SJSA1 (cell line): ENCODE measurements at places on chromosomes 5 and 9.

GRCh38 chr5:1888541-1889251 lies 6.0 kb upstream of the IRX4 start:
- DNase-seq = no peak

DNA sequence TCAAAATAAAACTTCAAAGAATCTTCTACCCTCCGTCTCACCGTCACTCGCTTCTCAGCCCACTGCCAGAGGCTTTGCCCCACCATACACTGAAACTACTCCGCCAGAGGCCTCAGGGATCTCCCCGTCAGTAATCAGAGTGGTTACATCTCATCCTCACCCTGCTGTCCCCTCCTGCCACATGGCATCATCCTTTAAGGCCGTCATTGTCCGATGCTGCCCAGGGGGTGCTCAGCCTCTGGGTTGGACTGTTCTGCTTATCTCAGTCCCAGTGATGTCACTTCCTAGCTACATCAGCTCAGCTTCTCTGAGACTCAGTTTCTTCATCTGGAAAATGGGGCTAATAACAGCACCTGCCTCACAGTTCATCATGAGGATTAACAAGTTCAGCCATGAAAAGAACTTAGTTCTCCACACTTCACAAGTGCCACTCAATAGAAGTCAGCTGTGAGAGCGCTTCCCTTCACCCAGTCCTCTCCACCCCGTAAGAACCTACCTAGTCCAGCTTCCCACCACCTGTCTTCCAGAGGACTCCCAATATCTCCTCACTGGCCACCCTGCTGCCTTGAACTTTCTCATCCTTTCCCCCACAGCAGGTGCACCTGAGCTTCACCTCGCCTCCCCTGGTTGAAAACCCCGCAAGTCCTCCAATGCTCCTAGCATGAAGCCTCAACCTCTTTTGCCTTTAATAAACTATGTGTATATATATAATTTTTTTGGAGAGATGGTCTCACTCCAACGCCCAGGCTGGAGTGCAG lies 2.8 kb upstream of the IL3 start:
- DNase-seq = no peak

DNA sequence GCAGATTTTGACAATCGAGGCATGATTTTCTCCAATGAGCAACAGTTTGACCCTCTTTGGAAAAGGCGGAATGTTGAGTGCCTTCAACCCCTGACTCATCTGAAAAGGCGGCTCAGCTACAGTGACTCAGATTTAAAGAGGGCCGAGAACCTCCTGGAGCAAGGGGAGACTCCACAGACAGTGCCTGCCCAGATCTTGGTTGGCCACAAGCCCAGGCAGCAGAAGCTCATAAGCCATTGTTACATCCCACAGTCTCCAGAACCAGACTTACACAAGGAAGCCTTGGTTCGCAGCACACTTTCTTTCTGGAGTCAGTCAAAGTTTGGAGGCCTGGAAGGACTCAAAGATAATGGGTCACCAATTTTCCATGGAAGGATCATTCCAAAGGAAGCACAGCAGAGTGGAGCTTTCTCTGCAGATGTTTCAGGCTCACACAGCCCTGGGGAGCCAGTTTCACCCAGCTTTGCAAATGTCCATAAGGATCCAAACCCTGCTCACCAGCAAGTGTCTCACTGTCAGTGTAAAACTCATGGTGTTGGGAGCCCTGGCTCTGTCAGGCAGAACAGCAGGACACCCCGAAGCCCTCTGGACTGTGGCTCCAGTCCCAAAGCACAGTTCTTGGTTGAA lies 13.6 kb downstream of the PTPDC1 start:
- peak; percentile 46 for DNase-seq

GRCh38 chr5:163564321-163564938 lies 59.0 kb downstream of the MAT2B start:
- peak; percentile 57 for DNase-seq

- DNase-seq = no peak
Observed at GRCh38 chr9:94577571-94577970, 16.1 kb downstream of the FBP2 start.

DNA sequence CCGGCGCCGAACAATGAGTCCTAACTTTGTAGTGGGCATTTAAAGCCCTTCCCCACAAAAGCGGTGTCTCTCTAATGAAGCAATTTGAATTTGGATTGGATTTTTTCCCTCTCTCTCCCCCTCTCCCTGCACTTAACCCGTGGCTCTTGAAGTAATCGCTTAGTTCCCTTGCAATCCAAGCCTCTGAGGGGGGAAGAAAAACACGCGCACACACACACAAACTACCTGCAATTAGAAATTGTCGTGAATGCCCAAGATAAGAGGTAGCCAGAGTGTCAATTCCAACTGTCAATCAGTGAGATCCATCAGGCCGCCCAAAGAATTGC lies 1.2 kb downstream of the LHX6 start:
- DNase-seq = no peak

DNA sequence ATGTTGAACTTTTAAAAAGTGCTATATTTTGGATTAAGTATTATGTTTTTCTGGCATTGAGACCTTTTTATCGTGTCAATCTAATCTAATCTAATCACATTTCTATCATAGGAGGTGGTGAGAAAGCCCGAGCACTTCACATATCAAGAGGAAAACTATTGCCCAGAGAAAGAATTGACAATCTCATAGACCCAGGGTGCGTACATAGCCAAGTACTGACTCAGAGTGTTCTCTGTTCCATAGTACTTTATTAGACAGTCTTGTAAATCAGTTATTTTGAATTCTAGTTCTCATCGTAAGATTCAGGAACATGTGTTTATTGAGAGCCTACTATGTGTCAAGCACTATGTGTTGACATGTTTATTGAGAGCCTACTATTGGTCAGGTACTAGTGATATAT lies 9.0 kb downstream of the MCCC2 start:
- DNase-seq = no peak

GRCh38 chr9:126474206-126474765 lies 139.4 kb upstream of the LMX1B start:
- DNase-seq = no peak

GRCh38 chr9:95148208-95148520 lies 169.3 kb downstream of the FANCC start:
- no peak for DNase-seq

DNA sequence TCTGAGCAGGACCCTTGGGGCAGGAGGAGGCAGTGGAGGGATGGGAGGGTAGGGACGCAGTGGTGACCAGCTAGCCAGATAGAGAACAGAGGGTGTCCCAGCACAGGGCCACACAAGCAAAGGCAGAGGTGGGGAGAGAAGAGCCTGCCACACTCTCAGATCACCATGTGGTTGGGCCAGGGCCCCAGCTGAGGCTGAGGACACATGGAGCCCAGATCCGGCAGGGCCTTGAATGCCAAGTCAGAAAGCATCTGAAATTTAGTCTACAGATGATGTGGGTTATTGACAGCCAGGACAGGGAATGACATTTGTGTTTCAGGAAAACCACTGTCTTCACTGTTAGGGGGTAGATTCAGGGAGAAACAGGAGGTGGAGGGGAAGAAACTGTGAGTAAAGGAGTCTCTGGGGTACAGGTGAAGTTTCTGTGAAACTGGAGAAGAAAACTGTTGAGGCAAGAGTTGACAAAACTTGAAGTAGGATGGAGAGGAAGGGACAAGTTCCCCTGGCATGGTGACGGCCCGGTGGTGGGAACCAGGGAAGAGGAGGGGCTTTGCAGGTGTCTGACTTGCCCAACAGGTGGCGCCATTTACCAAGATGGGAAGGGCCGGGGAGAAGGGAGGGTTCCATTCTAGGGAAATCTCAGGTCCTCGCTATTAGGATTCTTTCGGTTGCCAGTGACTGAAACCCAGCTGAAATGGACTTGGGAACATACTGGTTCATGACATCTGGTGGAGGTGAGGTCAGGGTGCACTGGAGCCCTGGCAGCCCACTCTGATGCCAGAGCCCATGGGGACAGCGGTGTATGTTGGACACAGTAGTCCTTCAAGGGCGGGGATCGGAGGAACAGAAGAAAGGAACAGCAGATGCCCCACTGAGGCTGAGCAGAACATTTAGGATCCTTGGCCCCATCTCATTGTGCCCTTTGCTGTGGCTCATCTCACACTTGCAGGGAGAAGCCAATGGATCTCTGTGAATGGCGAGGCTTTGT lies 100.1 kb downstream of the KCNIP1 start:
- DNase-seq = peak; percentile 80

DNA sequence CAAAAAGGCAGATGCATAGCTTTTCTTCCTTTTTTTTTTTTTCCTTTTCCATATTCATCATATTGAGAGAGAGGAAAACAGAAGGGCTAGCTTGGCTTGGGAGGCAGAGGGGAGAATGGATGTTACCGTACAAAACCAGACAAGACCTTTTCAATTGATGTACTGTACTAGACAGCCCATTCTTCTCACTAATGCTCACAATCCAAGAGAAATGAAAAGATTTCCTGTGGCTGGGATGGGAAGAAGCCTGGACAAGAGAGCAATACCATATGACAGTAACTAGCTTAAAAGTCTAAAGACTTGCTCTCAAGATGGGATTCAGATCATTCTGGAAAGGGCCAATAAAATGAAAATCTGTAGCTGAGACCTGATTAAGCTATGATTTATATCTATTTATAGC lies 3.4 kb downstream of the CEMIP2 start:
- no peak for DNase-seq

DNA sequence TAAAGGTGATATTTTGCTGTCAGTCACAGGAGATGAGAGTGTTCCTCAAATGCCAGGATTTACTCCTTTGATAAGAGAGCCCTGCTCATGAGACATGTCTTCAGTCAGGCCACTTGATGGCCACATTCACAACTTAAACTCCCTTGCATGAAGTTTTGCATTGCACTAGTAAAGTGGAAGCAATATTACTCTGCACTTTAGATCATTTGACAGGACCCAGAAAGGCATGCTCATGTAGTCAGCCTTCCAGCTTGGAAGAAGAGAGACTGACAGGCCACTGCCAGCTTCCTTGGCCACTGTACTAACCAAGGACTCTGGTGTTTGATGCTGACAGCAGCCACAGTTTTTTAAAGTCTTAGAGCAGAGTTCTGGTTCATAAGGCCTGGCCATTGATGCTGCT lies 42.6 kb downstream of the NPR3 start:
- no peak for DNase-seq

GRCh38 chr9:79812507-79813257 lies 240.9 kb downstream of the TLE4 start:
- no peak for DNase-seq

DNA sequence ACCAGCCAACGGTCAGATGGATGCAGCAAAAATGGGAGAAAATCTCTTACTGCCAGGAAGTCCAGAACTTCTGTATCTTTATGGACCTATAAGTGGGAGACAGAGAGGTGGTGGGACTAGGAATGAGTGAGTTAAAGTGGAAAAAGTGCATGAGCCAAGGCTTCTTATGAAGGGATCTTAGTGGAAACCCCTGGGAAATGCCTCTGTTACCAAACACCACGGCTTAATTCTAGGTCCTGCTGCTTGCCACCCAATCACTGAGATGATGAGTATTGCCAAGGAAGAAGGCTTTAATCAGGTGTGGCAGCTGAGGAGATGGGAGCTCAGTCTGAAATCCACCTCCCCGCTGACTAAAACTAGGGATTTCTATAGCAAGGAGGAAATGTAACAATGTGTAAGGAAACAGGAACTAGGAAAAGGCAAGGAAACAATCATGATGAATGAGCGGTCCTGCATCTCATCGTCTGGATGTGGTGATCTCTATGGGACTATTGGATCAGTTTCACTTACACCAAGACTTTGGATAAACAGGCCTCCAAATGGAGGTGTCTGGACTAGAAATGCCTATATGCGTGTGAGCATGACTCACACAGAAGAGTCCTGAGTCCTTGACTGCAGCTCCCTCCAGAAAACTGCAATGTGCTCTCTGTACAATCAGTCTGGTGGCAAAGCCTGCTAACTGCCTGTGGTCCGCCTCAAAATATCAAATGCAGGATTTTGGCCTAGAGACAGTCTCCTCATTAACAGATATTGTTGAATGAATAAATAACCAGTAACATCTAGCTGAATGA lies 98.2 kb upstream of the PRR16 start:
- no peak for DNase-seq

- DNase-seq = no peak
Observed at GRCh38 chr5:35442885-35443639, 174.6 kb upstream of the SPEF2 start.

- no peak for DNase-seq
Observed at GRCh38 chr5:113807427-113807991, 294.0 kb downstream of the YTHDC2 start.

DNA sequence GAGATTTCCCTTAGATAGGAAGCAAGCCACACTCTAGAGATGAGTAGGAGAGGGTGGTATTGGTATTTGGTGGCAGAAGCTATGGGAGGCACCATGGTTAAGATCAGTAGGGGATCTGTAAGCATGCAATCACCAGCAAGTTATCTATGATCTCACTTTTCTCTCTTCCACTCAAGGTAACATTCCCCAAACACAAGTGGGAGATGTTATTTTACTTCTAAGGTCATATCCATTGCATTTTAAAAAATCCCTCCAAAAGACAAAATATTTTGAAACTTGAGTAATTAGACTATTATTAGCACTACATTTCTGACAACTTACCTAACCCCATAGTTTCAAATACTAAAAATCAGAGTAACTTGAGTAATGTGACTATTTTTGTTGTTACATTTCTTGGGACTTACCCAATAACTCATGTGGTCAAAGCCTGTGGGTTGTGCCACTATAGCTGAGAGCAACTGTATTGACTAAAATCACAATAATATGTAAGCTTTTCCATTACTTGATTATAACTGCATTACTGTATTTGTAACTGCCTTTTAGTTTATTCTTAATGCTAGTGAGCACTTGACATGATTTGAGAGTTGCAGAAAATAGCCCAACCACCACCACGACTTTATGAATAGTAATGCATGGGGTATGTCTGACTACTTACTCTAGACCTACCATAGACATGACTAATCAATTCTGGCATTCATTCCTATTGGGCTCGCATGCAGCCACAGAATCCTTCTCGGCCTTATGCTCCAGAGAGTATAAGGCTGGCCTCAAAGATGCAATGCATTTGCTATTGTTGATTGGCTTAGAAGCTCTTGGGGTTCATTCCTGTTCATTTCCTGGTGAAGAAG lies 264.7 kb downstream of the TRIM32 start:
- peak; percentile 47 for DNase-seq

DNA sequence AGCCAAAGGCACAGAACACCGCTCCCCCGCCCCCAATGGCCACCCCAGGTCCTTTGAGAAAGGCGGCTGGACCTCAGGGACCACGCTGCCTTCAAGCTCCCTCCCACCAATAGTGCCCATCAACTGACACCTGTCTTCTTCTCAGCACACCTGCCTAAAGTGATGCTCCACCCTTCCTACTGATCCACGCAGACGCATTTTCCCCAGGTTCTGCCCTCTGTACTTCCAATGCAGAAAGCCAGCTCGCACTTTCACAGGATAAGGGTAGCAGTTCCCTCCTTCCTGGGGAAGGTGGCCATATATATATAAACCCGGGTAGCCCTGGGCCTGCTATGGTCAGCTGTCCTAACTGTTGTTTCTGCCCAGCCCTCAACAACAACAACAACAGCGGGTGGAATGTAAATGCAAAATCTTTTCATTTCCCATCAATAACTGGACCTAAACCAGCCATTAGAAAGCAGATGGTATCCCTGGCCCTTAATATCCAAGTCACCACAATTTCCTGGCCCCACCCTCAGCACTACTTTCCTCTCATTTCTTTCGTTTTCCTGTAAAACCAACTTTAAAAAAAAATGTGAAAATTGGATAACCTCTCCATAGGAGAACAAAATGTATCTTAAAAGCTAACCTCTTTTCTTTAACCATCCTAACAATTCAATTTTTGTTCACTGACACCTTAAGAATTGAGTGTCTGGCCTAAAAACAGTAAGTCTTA lies 1.7 kb downstream of the GOLM1 start:
- no peak for DNase-seq
